ENCODE measurements at places on chromosomes 5 and 9.

DNA sequence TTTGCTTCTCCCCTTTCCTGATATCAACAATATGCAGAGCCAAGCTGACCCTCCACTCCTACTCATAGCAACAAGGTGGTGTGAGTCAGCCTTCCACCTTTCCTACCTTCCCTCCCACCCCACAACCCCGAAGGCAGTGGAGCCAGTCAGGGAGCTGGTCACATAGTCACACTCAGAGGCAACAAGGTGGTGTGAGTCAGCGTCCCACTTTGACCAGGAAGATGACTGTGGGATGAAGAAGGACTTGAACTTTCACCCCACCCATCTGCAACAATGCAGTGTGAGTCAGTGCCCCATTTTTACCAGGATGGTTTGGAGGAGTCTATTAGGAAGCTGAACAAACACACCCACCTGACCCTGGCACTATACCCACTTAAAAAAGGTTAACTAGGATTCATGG lies 30.1 kb upstream of the ZNF782 start:
- no peak for DNase-seq

- no peak for DNase-seq
These were observed 303.4 kb upstream of the ATP10B start for GRCh38 chr5:161155451-161155850.

GRCh38 chr9:32703635-32704034 lies 68.2 kb upstream of the TAF1L start:
- no peak for DNase-seq

GRCh38 chr5:143016777-143017516 lies 246.8 kb downstream of the ARHGAP26 start:
- peak; percentile 25 for DNase-seq

DNA sequence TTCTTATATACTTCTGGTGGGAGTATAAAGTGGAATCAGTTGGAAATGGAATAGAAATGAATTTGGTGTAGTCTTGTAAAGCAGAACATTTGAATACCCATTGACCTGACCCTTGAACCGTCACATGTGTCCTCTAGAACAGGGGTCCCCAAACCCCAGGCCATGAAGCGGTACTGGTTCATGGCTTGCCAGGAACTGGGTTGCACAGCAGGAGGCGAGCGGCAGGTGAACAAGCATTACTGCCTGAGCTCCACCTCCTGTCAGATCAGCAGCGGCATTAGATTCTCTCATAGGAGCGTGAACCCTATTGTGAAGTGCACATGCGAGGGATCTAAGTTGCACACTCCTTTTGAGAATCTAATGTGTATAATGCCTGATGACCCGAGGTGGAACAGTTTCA lies 80.0 kb downstream of the RANBP17 start:
- DNase-seq: no peak

DNA sequence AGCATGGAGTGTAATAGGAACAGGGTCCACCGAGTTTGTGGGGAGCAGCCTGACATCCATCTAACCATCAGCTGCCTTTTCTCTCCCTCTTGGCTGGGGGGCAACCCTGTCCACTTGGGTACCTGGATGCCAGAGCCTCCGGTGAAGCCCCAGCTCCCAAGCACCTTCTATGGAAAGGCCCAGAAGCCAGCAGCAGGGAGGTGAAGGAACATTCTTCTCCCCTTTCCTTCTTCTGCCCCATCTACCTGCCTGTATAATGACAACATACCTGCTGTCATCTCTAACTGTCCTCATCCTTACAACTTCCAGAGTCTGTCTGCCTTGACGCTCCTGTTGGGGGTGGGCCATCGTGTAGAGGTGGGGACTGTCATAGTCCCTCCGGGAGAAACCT lies 33.1 kb downstream of the THBS4 start:
- DNase-seq: no peak

- no peak for DNase-seq
These were observed 67.9 kb upstream of the PANK3 start for GRCh38 chr5:168647083-168647482.

DNA sequence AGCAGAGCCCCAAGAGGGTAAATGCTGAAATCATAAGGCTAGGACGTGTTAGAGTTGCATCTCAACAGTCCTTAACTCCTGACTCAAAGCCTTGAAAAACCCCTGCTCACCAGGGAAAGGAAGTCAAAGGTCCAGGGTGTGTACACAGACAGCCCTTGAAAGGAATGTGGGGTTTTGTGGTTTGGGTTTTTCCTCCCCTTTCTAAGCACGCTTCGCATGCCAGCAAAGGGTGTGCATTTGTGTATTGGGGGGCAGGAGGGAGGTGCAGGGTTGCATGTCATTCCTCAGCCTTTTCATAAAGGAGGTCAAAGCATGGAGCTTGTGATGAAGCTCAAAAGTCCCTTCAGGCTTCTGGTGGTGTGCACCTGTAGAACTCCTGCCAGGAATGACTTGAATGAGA lies 17.3 kb upstream of the XPA start:
- DNase-seq: no peak

- no peak for DNase-seq
These were observed 720.3 kb upstream of the RGMB start for GRCh38 chr5:98053170-98053569.

- DNase-seq: no peak
These were observed 2.6 kb downstream of the TOR2A start for GRCh38 chr9:127732444-127732843.

- no peak for DNase-seq
These were observed 58.1 kb downstream of the TLE1 start for GRCh38 chr9:81631218-81631745.

DNA sequence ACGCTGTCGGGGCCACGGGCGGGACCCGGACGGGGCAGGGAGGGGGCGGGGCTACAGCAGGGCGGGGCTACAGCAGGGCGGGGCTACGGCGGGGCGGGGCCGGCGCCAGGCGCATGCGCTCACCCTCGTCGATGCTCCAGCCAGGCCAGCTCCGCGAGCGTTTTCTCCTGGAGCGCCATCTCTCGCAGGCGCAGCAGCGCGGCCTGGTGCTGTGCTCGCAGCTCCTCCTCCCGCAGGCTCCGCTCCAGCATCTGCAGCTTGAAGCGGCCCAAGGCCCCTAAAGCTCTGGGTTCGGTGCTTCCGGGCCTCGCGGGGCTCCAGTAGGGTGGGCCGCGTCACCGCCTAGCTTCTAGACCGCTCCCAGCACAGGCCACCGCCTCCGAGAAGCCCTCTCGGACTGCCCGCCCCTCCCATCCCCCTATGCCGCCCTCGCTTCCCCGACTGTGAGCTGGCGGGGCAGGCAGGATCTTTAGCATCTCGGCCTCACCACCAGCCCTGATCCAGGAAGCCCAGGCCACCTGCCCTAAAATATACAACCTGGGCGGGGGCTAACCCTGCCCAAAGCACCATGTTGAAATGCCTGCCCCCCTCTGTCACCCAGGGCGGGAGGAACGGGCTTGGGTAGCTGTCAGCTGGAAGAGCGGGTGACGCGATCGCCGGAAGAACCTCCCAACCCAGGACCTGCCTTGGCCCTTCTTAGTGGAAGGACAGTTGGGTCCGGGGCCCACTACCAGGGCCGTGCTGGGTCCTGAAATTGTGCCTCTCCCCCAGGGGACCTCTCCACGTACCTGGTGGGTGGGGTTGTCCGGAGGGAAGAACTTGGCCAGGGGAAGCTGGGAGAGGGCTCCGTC lies 21.9 kb upstream of the QSOX2 start:
- peak; percentile 66 for DNase-seq

DNA sequence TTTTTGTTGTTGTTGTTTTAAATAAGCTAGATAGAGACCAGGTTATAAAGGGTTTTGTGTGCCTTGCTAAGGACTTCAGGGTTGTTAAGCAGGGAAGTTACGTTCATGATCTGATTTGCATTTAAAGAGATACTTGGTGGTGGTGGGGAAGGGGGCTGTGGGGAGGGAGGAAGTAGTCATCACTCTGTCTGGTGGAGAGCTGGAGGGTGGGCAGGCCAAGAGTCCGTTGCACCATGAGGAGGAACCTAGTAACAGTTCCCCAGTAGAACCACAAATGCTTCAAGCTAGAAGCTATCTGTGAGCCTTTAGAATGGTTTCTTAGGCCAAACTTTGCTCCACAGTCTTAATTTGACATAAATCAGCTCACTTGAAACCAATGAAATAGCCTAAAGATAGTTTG lies 18.7 kb upstream of the ROPN1L start:
- no peak for DNase-seq

DNA sequence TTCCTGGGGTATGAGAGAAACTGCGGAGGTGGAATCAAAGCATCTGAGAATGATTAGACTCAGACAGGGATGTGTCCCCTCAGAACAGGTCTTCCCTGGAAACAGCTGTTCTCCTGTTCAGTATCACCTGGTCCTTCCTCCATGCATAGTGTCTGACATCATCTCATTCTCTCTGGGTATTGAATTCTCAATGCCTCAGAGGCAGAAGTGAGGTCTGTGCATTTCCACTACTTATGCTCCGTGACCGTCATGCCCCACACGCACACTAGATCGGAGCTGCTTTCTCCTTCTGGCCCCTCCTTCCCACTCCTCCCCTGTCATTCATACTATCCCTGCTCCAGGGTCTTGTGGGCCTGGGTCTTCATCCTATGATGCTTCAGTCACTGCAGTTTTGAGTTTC lies 61.4 kb upstream of the DAB2IP start:
- DNase-seq: no peak

DNA sequence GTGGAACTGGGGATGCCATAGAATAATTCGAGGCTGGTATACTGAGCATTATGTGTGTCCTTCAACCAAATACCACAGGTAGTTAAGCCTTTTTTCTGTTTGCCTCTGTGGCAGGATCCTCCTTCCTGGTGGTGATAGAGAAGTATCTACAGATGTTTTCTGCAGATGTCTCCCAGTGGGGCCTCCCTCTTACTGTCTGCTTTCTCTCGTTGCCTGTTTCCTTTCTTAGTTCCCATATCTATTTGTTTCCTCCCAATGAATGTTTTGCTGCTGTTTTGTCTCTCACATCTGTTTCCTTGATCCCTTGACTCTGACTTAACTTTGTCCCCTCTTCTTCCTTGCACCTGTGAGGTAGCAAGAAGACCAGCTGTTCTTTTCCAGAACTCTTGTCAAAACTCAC lies 130.9 kb upstream of the NUDT12 start:
- DNase-seq: no peak

GRCh38 chr5:135382106-135382790 lies 16.8 kb downstream of the MACROH2A1 start:
- DNase-seq: no peak

GRCh38 chr9:660227-660626 lies 181.3 kb upstream of the DMRT1 start:
- no peak for DNase-seq

Measured in stimulated activated CD8-positive, alpha-beta memory T cell treated with anti-CD3 and anti-CD28 coated beads, Interleukin-2, amount 100 ng/mL, for 1 hour (primary cell).